ENCODE measurements at places on chromosomes 4 and X. TPM values are rescaled to one million over a fixed set of nuclear protein-coding genes. Genes with fewer than 3 reads are reported as not detected.

Gene GABRB1
- not detected for total RNA-seq

- no peak for DNase-seq
Observed at GRCh38 chr4:150583287-150584110, 1.5 kb downstream of the MAB21L2 start.

DNA sequence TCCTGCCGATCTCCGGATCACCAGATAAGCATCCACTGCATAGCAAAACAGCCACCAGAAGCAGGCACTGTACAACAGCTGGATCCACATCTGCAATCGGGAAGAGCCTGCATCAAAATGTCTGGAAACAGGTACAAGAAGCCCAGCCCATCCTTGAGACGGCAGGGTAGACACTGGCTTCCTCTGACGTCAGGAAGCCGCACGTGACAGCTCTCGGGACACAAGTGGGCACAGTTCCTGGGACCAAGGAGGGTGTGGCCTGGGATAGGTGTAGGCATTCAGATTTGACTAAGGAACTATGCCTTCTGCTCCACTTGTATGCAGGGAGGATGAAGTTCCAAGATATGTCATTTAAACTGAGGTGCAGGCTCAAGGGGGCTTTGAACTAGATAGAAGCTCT, 6.3 kb downstream of the GPR143 start:
- DNase-seq = no peak

- no peak for DNase-seq
Observed at GRCh38 chr4:16785793-16786527, 112.5 kb downstream of the LDB2 start.

All from GM12878 (cell line).